Type B pancreatic cell (in vitro differentiated cells): ENCODE measurements at places on chromosomes 13 and 19.

GRCh38 chr19:42367929-42368328, 22.2 kb downstream of the CNFN start:
- DNase-seq: no peak
- H3K27me3 ChIP-seq: no peaks in the 10 kb centered on the region
- H3K4me1 ChIP-seq: no peaks in the 10 kb centered on the region
- no peak overlapping the region for H3K27ac ChIP-seq

- DNase-seq: no peak
- peaks cover 6% of the 10 kb centered on the region for H3K4me1 ChIP-seq
- no peaks in the 10 kb centered on the region for H3K27me3 ChIP-seq
Observed at GRCh38 chr13:31236211-31236786, 36.5 kb downstream of the B3GLCT start.

DNA sequence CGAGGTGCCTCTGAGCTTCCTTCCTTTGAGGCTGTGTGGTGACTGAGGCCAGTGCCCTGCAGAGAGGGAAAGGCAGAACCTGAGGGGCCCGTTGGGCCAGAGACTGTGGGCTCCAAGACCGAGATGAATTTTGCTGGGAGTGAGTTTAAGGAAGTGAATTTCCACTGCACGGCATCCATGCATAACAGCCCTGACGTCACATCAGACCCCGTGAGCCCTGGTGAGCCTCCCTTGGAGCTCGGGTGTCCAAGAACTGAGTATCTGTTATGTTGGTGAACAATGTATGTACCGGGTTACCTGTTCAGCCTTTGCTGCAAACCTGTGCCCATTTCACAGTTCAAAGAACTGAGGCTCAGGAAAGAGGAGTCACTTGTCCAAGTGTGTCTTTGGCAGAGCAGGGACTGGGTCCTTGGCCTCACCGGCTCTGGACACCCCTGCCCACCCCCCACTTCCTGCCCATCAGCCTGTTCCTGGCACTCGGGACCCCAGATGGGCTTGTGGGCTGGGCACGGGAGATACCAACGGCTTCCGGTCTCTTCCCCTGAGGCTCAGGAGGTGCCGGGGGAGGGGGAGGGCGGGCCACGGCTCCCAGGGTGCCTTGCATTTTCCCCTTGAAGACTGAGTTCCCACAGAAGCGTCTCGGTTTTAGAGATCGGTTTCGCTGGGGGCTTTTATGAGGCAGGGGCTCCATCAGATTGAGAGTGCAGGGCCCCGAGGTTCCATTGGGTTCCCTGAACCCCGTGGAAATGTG, 33.7 kb downstream of the NFILZ start:
- H3K27me3 ChIP-seq: peaks cover 13% of the 10 kb centered on the region
- no peak overlapping the region for H3K4me3 ChIP-seq
- H3K27ac ChIP-seq: no peak overlapping the region
- no peak for DNase-seq

DNA sequence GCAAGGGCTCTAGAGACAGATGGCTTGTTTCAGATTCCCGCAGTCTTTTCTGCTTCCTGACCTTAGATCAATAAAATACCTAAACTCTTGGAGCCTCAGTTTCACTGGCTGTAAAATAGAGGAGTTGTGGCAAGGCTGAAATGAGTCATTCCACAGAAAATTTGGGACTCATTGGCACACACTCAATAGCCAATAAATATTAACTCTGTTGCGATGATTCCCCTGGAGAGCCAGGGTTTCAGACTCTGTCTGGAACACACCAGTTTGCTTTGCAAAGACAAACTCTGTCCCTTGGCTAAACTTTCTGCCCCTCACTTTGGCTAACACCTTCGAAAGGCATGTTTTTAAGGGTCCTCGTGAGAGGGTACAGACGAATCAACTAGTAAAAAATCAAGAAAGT, 18.1 kb upstream of the UBE2L5 start:
- H3K4me1 ChIP-seq: peaks cover 22% of the 10 kb centered on the region
- no peaks in the 10 kb centered on the region for H3K27me3 ChIP-seq
- H3K4me3 ChIP-seq: no peak overlapping the region

GRCh38 chr13:109794095-109794494, 7.7 kb upstream of the IRS2 start:
- DNase-seq: no peak
- H3K36me3 ChIP-seq: no peaks in the 10 kb centered on the region
- H3K4me3 ChIP-seq: no peak overlapping the region
- H3K27me3 ChIP-seq: peaks cover 23% of the 10 kb centered on the region
- no peak overlapping the region for H3K27ac ChIP-seq
- H3K4me1 ChIP-seq: peaks cover 4% of the 10 kb centered on the region

DNA sequence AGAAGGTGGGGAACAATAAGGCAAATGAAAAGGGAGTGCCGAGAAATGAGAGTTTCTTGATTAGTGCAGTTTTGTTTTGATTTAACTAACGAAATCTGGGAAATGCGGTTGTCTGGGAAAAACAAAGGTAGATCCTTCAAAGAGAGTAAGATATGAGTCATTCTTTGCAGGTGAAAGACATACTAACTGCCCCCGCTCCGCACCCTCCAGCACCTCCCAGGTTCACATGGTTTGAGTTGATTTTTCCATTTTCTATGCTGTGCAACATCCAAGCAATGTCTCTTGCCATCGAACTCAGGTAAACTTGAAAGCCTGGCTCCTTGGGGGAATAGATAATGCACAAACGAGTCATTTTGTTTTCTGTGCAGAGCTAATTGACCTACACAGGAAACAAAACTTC, 84.1 kb upstream of the KLF12 start:
- no peak overlapping the region for H3K27ac ChIP-seq
- DNase-seq: no peak
- H3K4me1 ChIP-seq: no peaks in the 10 kb centered on the region
- H3K4me3 ChIP-seq: no peak overlapping the region
- H3K36me3 ChIP-seq: no peaks in the 10 kb centered on the region

DNA sequence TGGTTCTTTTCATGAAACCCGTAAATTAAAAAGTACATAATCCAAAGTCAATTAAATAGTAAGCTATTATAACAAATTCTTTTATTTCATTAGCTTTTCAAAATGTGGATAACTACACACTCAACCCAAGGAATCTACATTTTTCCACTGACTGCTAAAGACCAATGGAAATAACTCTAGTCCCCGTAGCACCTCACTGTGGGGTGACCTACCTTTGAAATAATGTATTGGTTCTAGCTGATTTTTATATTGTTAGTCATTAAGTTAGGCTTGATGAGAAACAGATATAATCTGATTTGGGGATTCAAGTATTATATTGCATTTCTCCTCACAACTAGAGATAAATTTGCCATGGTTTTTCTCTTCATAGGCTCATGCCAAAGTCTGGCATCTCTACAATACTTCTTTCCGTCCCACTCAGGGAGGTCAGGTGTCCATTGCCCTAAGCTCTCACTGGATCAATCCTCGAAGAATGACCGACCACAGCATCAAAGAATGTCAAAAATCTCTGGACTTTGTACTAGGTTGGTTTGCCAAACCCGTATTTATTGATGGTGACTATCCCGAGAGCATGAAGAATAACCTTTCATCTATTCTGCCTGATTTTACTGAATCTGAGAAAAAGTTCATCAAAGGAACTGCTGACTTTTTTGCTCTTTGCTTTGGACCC, 37.3 kb downstream of the KL start:
- H3K27ac ChIP-seq: no peak overlapping the region
- H3K4me1 ChIP-seq: peaks cover 17% of the 10 kb centered on the region
- no peak overlapping the region for H3K4me3 ChIP-seq
- H3K36me3 ChIP-seq: no peaks in the 10 kb centered on the region
- no peak for DNase-seq
- peaks cover 4% of the 10 kb centered on the region for H3K27me3 ChIP-seq

DNA sequence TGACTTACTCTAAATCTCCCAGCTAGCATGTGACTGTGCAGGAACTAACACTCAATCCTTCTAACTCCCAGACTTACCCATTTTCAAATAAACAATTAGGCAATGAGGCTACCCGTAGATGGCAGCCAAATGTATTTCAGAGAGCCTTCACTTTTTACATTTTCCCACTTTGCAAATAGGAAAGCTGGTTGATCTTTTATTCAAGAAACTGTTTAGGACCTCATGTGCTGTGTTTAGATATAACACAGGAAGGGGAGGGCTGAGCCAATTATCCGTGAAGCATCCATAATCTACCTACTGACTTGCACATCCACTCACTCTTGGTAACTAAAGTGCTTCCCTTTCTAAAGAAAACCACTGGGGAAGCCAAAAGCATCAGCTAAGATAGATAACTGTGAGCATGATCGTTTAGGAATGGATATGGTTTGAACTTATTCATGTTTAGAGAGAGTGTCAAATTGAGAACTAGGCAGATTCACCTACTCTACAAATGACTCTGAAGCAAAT, 33.4 kb downstream of the MBNL2 start:
- no peaks in the 10 kb centered on the region for H3K27me3 ChIP-seq
- peak overlapping the region; percentile 98 for H3K27ac ChIP-seq
- no peak for DNase-seq
- H3K4me1 ChIP-seq: peaks cover 42% of the 10 kb centered on the region

- H3K27me3 ChIP-seq: no peaks in the 10 kb centered on the region
- no peak overlapping the region for H3K4me3 ChIP-seq
- H3K27ac ChIP-seq: no peak overlapping the region
- H3K36me3 ChIP-seq: no peaks in the 10 kb centered on the region
- no peak for DNase-seq
Observed at GRCh38 chr13:92804926-92805325, 421.7 kb upstream of the GPC6 start.

DNA sequence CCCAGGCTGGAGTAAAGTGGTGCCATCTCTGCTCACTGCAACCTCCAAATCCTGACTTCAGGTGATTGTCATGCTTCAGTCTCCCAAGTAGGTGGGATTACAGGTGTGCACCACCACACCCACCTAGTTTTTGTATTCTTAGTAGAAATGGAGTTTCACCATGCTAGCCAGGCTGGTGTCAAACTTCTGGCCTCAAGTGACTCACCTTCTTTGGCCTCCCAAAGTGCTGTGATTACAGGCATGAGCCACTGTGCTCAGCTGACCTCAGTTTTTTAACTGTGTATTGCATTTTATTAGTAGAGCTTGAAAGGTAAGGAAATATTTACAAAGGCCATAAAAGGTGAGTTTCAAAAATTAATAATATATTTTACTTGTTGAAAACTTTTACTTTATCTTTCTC, 2.3 kb downstream of the ZNF726 start:
- H3K4me1 ChIP-seq: no peaks in the 10 kb centered on the region
- H3K27me3 ChIP-seq: no peaks in the 10 kb centered on the region
- DNase-seq: no peak
- H3K27ac ChIP-seq: peak overlapping the region; percentile 41
- peaks cover 8% of the 10 kb centered on the region for H3K36me3 ChIP-seq

- DNase-seq: no peak
- H3K27ac ChIP-seq: peak overlapping the region; percentile 53
- peaks cover 58% of the 10 kb centered on the region for H3K4me1 ChIP-seq
- H3K36me3 ChIP-seq: peaks cover 33% of the 10 kb centered on the region
Observed at GRCh38 chr13:97242755-97243497, 20.8 kb downstream of the MBNL2 start.

GRCh38 chr19:54391589-54392061, 23.6 kb upstream of the TTYH1 start:
- H3K27me3 ChIP-seq: peaks cover 39% of the 10 kb centered on the region
- no peak for DNase-seq
- no peak overlapping the region for H3K27ac ChIP-seq
- peaks cover 6% of the 10 kb centered on the region for H3K4me1 ChIP-seq
- H3K4me3 ChIP-seq: no peak overlapping the region
- no peaks in the 10 kb centered on the region for H3K36me3 ChIP-seq

GRCh38 chr13:77338329-77338728, 11.4 kb upstream of the MYCBP2 start:
- no peaks in the 10 kb centered on the region for H3K36me3 ChIP-seq
- H3K27ac ChIP-seq: no peak overlapping the region
- DNase-seq: no peak
- H3K27me3 ChIP-seq: peaks cover 10% of the 10 kb centered on the region
- no peaks in the 10 kb centered on the region for H3K4me1 ChIP-seq

DNA sequence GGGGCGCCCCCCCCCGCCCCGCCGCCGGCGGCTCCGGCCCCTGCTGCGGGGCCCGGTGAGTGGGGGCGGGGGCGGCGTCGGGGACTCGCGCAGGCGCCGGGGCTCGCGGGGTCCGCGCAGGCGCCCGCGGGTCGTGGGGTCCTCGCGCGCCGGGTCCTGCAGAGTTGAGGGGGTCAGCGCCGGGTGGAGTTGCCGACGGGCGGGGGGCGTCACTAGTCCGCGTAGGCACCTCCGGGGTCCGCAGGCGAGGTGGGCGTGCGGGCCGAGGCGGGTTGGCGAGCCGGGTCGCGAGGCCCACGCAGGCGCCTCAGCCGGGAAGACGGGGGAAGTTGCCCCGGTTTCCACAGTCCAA, 365 bp downstream of the PPP6R1 start:
- no peak overlapping the region for H3K27ac ChIP-seq
- peaks cover 37% of the 10 kb centered on the region for H3K4me1 ChIP-seq
- no peak for DNase-seq
- no peaks in the 10 kb centered on the region for H3K27me3 ChIP-seq
- peak overlapping the region; percentile 94 for H3K4me3 ChIP-seq

DNA sequence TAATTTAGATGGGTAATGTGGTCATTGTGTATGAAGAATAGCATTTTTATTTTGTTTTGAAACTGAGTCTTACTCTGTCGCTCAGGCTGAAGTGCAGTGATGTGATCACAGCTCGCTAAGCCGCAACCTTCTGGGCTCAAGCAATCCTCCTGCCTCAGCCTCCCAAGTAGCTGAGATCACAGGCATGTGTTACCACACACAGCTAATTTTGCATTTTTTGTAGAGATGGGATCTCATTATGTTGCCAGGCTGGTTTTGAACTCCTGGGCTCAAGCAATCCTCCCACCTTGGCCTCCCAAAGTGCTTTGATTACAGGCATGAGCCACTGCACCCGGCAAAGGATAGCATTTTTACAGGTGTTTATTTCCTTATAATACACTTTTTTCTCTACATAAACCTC, 36.6 kb downstream of the SERTM1 start:
- no peak overlapping the region for H3K27ac ChIP-seq
- H3K36me3 ChIP-seq: no peaks in the 10 kb centered on the region
- H3K4me1 ChIP-seq: peaks cover 35% of the 10 kb centered on the region

DNA sequence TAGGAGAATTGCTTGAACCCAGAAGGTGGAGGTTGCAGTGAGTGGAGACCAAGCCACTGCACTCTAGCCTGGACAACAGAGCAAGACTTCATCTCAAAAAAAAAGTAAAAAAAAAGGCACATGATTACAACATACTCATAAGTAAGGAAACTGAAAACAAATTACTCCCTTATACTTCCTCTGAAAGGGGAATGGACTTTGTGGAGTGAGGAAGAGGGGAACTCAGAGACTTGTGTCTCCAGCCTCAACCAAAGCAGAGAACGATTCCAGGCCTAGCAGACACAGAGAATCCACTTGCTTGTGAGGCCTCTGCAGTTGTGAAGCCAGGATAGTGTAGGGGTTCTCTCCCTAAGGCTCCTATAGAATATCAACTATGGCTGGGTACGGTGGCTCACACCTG, 4.3 kb upstream of the LATS2 start:
- no peak overlapping the region for H3K27ac ChIP-seq
- peaks cover 6% of the 10 kb centered on the region for H3K27me3 ChIP-seq
- H3K4me1 ChIP-seq: peaks cover 4% of the 10 kb centered on the region
- H3K4me3 ChIP-seq: no peak overlapping the region

GRCh38 chr19:6017576-6017975, 39.6 kb upstream of the RANBP3 start:
- DNase-seq: no peak
- H3K27me3 ChIP-seq: peaks cover 4% of the 10 kb centered on the region
- H3K4me3 ChIP-seq: no peak overlapping the region
- peaks cover 21% of the 10 kb centered on the region for H3K4me1 ChIP-seq
